Muscle of leg (tissue), 16 donors: ENCODE measurements at places on chromosomes 7 and 10. TPM values are rescaled to one million over a fixed set of nuclear protein-coding genes. Genes with fewer than 3 reads are reported as not detected.

The THSD7A gene
- 3.0 TPM for polyA plus RNA-seq

- DNase-seq: peak; percentile 57
These were observed 5.7 kb upstream of the GOT1 start for GRCh38 chr10:99435986-99436638.

DNA sequence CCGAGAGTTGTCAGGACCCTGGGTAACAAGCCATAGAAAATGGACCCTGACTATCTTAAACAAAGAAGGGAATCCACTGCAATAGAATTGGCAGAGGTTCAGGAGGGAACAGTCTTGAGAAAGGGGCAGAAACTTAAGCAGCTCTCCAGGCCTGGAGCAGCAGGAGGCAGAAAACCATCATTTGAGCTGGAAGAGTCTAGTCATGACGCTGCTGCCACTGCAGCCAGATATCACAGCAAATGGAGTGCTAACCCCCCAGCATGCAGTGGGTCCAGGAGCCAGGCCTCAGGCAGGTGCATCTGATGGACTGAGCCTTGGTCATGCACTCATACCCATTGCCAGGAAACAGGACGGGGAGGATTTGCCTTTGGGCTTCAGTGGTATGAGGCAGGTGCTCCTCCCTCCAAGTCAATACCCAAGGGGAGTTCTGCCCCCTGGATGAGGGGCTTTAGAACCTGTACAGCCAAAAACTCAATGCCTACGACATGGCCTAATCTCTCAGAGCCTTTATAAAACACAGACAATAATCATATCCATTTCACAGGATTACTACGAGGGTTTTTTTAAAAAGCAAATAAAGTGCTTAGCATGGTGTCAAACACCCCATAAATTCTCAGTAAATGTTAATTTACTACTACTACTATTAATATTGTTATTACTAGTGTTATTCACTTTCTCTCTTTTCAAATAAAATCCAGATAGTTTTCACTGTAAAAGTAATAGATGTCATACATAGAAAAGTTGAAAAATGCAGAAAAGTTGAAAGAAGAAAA lies 30.7 kb downstream of the DUSP5 start:
- DNase-seq: no peak

The IGF2BP3 gene
- 31.5 TPM for polyA plus RNA-seq

GRCh38 chr10:33155720-33156638 lies 178.5 kb downstream of the NRP1 start:
- no peak for DNase-seq

The PLAU gene
- 37.7 TPM for polyA plus RNA-seq

DNA sequence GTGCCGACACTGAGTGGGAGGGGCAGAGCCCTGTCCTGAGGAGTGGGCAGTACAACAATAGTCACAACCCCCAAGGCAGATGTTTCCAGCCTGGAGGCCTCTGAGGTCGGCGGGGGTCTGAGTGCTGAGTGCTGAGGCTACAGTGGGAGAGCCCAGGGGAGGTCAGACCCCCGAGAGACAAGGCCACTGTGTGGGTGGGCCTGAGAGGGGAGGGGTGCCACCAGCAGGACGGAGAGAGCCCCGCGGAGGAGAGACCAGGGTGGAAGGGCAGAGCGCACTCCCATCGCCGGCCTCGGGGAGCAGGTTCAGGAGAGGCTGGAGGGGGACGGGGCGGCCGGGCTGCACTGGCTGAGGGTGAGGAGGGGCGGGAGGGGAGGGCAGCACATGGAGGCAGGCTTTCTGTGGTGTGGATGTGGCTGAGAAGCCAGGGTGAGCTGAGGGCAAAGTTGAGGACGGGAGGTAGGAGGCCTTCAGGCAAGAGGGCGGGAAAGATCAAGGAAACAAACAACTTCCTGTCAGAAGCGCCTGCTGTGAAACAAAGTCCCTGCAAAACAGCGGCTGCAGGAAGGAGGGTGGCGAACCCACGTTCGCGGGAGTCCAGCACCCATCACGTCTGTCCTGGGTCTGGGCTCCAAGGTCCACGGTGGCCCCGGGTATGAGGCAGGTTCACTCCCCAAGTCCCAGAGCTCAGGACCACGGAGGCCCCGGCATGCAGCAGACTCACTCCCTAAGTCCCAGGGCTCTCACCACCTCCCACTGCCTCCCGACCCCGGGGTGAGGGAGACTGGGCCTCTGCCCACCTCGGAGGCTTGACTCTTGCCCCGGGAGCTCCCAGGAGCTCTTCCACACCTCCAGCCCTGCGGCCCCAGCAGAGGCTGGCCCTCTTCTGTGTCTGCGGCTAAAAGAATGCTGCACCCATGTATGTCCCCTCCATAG lies 76.8 kb upstream of the NKX6-2 start:
- no peak for DNase-seq

The ANKRD7 gene
- 0.70 TPM for polyA plus RNA-seq

DNA sequence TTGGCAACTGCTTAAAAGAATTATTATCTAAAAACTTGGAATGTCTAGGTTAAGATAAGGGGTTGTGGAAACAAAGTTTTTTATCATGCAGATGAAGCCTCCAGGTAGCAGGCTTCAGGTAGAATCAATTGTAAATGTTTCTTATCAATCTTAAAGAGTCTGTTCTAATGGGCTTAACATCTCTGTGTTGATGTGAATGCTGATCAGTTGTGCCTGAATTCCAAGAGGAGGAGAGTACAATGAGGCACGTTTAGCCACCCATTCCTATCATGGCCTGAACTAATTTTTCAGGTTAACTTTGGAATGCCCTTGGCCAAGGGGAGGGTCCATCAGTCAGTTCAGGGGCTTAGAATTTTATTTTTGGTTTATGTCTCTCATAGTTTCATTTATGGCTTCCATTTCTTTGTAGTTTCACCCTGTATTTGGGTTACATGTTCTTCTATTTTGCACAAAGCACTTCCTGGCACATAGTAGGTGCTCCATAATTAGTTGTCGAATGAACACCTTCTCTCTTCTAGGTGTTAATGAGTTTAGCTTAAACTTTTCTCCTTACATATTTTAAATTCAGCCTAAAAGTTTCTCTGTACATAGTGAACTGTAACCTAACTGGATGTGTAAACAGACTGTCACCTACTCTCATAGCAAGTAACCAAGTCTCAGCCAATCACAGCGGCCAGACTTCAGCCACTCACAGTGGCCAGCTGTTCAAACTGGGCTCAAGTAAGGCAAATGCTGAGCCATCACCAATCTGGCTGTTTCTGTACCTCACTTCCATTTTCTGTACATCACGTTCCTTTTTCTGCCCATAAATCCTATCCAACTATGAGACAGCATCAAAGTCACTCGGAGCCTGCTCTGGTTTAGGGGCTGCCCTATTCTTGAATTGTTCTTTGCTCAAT lies 34.7 kb downstream of the ALOX5 start:
- peak; percentile 50 for DNase-seq

- DNase-seq: no peak
These were observed 151.5 kb upstream of the TARP start for GRCh38 chr7:38424750-38425463.

GRCh38 chr10:108338146-108338545 lies 1173.6 kb upstream of the SORCS1 start:
- no peak for DNase-seq

- DNase-seq: no peak
These were observed 34.5 kb upstream of the GATAD1 start for GRCh38 chr7:92412745-92413144.

DNA sequence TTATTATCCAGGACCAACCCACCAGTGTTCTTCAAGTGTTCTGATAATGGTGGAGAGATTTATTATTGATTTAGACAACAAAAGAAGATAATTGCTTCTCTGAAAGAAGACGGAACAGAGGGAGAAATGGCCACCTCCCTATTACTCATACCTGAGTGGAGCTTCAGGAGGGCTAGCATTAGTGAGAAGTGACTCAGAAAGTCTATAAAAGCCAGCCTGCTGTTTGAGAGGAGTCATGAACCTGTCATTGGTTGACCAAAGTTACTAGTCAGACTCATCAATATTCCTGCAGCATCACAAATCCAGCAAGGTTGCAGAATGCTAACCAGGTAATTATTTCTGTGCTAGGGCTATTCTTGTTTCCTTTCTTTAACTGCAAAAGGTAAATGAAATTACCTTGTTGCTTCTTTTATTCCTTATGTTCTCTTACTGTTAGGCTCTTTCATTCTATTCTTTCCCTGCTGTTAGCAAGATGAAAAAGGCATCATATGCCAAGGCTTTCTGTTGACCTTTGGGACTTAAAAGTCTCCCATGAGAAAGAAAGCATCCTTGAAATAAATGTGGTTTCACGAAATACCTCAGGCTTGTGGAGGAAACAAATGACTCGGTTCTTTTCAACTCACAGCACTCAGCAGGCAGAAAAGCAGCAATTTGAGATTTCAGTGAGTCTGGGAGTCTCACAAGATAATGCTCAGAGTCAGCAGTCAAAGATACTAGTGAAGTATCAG lies 256.4 kb upstream of the PHYHIPL start:
- no peak for DNase-seq

The ANKRD61 gene
- 0.48 TPM for polyA plus RNA-seq

DNA sequence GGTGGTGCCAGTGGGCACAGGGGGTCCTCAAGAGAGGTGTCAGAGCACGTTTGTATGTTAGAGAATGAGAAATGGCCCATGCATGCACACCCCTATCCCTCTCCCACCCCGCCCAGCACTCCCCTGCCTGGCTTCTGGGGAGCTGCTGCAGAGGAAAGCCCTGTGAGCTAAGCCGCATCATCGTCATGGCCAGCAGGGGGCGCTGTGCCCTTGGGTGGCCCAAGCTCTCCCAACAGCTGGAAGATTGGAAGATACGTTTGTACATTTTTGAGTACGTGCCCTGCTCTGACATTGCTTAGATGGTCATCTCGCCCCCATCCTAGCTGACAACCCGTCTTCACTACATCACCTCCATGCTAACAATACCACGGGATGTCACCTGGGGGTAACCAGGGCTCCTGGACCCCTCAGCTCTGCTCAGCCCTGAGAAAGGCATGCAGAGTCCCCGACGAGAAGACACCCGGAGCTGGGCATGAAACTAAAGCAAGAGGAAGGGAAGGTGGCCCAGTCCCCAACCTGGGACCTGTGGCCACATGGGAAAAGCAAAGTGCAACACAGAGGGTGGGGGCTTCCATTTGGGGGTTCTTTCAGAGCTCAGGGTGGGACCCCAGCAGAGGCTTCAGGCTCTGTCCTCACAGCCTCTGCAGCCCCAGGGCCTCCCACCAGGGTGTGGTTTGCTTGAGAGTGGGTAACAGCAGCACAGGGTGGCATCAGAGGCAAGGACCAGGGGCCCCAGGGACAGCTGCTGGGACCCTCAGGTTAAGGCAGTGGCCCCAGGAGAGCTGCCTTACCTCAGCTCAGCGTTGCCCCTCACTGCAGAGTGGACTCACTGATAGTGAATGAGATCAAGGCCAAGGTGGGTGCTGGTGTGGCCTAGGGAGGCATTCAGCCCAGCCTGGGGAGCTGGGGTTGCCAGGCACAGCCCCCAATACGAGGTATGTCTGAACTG lies 136.6 kb downstream of the PTPN20 start:
- peak; percentile 69 for DNase-seq

The GDF2 gene
- polyA plus RNA-seq: not detected

- no peak for DNase-seq
These were observed 113.3 kb downstream of the CPEB3 start for GRCh38 chr10:92177546-92177945.

GRCh38 chr10:63265222-63265617 lies 132.1 kb downstream of the NRBF2 start:
- DNase-seq: peak; percentile 90

- DNase-seq: no peak
These were observed 94.4 kb downstream of the MAPK8 start for GRCh38 chr10:48400850-48401220.

The PRKG1 gene
- 42.9 TPM for polyA plus RNA-seq

GRCh38 chr10:2278363-2278762 lies 541.0 kb upstream of the ADARB2 start:
- no peak for DNase-seq
